ENCODE measurements at places on chromosomes 3 and 15.
A peak's percentile ranks its signal among the peaks of the same experiment; 100 is the strongest.

GRCh38 chr15:95302206-95302605 lies 1028.3 kb upstream of the NR2F2 start:
- no peak for DNase-seq

- DNase-seq, result no peak
Observed at GRCh38 chr3:47503033-47503432, 10.5 kb downstream of the ELP6 start.

DNA sequence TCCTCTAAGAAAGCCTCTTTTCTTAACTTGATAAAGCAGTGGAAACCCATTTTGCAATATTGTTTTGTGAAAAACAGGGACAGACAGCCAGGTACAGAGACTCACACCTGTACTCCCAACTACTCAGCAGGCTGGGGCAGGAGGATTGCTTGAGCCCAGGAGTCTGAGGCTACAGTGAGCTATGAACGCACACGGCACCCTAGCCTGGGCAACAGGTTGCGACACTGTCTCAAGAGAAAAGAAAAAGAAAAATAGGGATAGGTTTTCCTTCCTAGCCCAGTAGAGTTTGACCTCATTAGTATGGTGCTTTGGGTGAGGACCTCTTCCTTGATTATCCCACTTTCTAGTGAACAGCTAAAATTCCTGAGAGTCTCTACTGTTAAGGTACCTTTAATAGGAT lies 17.5 kb upstream of the YEATS2 start:
- no peak for DNase-seq

DNA sequence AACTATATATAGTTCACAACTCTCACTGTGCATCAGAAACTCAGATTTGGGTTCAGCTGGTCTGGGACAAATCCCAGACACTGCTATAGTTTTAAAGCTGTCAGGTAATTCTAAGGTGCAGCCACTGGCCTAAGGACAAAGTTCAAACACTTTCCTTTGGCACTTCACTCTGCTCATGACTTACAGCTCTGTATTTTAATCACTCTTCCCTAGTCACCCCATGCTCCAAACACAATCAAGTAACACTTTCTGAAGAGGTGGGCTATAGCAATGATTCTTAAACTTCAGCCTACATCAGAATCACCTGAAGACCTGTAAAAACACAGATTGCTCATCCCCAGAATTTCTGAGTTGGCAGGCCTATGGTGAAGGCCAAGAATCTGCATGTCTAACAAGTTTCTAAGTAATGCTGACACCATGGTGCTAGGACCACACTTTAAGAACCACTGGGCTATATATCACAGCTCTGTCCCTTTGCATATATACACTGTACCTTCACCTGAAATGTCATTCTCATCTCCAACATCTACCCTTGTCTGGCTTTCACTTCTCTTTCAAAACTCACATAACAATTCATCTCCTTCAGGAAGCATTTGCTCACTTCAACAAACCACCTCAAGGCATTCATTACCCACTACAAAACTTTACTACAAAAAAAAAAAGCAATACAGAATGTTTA lies 21.4 kb downstream of the STAG1 start:
- DNase-seq, result no peak

DNA sequence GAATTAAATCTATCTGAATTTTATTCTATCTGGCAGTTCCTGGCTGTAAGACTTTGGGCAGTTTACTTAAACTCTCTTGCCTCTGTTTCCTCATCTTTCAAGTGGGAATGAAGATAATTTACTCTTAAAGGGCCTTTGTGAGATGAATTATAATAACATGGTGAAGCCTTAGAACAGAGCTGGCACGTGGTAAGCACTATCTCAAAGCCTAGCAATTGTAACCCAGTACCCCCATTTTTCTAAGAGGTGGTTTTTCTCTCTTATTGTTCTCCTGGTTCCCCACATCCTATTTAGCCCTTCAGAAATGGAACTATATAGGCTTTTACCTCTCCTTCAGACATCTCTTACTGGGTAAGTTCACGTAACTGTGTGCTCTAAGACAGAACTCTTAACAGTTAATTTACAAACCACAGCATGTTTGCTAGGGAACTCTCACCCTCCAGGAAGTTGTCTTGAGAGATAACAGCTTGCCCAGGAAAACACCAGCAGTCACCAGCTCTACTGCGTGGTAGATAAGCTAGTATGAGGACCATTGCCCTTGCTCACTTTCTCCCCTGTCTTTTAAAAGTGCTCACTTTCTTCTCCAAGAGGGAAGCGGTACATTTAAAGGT lies 12.3 kb upstream of the CRBN start:
- no peak for DNase-seq

DNA sequence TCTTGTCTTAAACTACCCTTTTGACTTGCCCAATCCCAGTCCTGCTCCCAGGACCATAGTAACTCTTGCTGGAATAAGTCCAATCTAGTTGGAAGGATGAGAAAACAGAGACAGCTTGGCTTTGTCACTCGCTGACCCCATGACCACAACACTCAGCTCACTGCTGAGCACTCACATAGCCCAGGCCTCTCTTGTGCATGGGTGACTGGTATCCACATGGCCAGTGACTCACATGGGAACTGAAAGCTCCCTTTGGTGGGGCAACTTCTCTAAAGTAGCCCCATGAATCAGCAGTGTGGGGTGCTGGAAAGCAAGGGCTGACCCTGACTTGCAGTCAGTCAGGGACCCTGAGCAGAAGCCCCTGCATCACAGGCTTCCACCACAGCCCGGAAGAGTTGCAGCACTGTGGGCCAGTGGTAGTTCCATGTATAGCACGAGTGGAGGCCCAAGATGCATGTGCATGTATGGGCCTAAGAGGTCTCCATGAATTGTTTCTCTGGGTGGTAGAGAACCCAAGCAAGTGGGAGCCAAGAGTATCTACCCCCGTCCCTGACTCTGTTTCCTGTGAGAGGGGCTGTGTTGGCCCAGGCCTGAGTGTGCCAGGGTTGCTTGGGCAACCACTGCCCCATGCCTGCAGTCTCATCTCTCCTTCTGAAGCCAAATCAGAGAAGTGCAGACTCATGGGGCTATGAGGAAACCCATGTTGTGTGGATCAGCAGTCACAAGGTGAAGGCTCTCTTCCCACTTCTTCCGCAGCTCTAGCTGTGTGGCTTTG lies 62.1 kb upstream of the XCR1 start:
- peak; percentile 34 for DNase-seq

DNA sequence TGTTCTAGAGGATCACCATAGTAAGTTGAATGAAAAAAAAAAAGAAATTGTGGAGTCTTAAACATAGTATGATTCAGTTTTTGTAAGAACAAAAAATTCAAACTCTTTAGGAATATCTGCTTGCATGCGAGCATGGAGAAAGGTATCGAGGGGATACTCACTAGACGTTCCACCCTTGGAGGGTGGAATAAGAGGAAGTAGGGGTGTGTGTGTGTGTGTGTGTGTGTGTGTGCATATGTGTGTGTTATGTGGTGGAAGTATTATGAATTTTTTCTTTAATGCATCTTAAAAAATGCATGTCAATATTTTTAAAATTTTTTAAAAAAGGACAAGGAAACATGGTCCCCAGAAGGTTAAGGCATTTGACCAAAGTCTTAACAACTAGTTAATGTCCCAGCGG lies 26.5 kb upstream of the SIAH2 start:
- no peak for DNase-seq

DNA sequence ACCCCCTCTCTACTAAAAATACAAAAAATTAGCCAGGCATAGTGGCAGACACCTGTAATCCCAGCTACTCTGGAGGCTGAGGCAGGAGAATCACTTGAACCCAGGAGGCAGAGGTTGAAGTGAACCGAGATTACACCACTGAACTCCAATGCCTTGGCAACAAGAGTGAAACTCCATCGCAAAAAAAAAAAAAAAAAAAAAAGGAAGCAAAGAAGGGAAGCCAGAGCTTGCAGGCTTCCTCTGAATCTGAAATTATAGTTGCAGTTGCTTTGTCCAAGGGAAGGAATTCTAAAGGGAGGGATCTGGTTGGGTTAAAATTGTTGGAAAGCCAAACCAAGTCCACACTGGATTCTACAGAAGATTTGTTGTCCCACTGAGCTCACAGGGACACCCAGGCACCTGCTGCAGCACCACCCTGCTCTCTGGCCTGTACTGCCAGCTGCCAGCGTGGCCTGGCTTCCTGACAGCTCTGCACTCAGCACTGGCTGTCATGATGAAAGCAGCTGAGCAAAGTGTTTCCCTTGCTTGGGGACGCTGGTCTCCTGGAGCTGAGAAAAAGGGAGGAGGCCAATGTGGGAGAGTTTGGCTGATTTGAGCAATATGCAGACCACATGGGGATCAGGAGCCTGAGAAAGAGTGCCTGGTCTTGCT lies 88.8 kb upstream of the HES1 start:
- DNase-seq, result peak; percentile 57

DNA sequence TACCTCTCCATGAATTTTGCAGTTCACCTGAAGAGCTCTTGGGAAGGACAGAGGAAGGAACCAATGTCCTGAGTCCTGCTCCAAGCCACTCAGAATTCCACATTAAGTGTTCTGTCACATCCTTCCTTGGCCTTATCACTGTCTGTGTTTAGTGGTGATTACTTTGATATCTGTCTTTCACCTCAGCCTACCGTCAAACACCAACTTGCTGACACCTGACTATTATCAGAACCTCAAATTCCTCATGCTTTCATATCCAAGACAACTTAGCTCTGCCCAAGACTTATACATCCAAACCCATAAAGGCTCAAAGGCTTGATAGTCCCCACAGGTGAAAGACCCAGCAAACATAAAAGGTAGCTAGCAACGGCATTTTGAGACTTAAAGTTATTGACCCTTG lies 280.0 kb downstream of the MEX3B start:
- DNase-seq, result no peak

DNA sequence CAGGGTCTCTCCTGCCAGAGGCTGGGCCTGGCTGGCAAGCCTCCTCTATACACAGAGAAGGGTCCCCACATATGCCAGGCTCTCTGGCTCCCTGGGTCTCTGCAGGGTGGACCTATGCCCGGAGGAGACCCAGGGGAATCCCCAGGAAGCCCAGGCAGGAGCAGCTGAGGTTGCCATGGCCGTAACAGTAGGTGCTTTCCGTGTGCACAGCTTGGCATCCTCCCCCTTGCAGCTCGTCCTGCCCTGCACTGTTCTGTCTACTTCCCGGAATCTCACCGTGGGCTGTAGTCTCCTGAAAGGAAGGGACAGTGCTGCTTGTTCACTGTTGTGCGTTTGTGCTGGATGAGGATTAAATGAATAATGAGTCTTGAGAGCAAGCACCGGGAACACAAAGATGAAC lies 47.8 kb downstream of the DAPK2 start:
- no peak for DNase-seq

DNA sequence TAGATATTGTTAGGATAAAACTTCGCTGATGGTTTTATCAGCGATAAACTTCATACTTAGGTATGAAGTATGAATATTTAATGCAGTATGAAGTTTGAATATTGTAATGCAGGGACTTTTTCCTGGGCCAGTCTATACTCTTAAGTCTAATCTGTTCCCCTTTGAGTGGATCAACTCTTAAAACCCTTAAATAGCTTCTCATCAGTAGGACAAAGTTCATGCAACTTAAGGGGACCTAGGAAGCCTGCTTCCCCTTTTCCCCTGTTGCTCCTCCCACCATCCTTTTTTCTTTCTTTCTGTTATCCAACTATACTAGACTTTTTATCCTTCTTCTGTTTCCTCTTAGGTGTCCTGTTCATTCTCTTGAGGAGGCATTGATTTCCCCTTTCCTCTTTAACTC lies 78.7 kb downstream of the MITF start:
- DNase-seq, result no peak

- no peak for DNase-seq
Observed at GRCh38 chr3:66534304-66534845, 33.6 kb upstream of the LRIG1 start.

DNA sequence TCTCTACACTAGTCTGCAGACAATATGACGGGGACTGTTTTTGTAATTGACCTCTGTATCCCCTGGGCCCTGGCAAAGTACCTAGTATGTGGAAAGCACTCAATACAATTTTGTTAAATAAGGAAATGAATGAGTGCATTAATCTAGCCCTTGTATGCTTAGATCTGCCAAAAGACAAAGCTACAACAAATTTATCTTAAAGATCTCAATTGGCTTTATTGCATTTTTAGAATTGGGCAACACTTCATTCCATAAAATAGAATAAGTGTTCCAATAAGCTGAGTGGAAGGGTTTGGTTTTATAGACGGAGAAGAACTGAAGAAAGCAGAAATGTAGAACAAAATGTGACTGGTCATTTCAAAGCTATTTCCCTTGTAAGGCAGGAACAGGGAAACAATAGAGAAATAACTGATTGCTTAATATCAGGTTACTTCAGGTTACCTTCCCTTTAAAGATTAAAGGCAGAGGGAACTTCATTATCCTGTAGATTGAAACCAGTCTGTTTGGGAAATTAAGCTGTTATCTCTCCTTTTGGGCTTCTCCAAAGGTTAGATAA lies 108.3 kb upstream of the MME start:
- no peak for DNase-seq

DNA sequence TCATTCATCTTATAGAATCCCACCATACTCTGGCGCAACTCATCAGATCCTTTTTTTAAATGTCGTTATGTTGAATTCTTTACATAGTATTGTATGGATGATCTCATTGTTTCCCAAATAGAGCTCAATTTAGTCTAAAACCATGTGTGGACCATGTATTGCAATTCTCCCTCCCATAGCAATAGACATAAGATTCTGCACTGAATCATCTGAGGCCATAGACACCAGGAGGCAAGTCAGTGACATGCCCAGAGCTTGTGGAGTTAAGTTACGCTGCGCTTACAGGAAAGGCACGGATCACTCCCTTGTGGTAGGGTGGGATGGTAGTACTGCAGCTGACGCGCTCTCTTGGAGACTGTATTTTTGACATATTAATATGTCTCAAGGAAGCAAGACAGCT lies 211.0 kb downstream of the GABRB3 start:
- DNase-seq, result no peak

DNA sequence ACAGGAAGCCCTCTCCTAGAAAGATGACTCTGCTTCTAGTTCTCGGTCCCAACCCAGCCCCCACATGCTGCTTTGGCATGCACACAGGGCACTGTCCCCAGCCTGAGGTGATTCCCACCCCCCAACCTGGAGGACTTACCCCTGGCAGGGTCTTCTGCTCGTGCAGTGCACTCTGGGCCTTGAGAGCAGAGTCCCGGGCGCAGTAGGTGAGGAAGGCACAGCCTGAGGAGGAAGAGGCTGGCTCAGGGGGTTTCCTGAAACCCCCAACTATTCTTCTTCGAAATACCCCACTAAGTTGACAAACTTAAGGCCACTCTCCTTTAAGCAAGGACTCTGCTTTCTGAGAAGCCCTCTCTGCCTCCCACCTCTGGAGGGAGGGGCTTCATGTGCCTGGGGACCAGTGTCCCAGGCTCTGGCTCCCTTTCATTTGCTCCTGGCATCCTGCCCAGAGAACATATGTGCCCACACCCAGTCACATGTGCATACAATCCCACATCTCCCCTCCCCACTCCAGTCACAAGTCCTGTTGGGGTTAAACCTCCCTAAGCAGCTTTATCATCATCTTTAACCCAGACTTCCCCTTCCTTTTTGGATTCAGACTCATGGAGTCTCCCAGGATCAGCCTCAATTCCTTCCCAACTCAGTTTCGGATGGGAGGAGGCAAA lies 4.1 kb downstream of the CELF6 start:
- DNase-seq, result no peak

GRCh38 chr3:49406571-49407565 lies 4.9 kb downstream of the RHOA start:
- DNase-seq, result no peak

GRCh38 chr3:51350751-51351150 lies 34.3 kb upstream of the MANF start:
- no peak for DNase-seq
